ENCODE measurements at places on chromosomes 3 and 15.

DNA sequence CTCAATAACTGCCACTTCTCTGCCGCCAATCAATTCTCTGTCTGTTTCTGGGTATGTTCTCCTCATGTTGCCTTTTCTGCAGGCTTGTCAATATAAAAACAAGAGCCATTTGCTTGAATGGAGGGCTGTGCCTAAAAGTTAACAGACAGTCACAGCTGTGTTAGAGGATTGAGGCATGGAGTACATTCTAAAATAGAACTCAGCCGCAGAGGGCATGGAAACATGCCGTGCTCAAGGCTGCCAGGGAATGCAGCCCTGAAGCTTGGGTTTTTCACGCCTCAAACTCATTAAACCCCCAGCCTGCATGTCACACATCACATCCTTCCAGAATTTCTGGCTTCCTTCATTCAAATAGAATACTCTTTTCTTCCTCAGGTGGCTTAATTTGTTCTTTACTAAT, 166.6 kb downstream of the TPRG1 start:
- DNase-seq: no peak

- no peak for DNase-seq
Measured at GRCh38 chr3:149448331-149448831, 26.1 kb upstream of the TM4SF4 start.

GRCh38 chr15:55800216-55800615, 57.3 kb upstream of the PRTG start:
- no peak for DNase-seq

DNA sequence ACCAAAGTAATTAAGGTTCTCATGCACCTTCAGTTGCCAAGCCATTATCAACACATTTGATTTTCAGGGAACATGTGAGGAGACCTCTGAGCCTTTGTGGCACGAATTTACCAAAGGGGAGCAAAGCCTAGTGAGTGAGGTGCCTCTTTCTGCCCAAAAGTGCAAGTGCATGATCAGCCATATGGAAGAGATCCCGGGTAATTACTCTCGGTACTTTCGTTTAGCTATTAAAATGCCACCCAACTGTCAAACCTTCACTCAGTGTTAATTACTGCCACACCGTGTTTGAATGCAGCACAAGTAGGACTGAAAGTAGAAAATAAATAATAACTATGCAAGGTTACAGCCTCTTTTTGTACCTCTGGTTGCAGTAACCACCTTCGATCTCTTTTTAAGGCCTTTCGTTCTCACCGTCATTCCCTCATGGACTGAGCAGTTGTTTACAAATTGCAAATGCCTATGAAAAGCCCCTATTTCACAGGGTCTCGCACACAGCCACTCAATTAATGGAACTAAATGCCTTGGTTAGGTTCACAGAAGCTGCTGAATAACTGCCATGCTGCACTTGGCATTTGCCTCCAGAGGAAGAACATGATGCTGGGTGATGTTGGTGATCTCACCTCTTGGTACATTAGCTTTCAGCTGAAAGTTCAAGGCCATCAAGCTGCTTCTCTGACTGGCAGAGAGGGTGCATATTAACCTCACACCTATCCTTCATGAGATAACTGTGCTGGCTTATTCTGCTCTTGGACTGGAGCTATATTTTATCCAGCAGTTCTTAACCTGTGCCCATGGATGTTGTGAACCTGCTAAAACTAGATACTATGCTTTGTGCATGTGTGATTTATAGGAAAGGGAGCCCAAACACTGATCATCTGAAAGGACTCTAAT, 69.9 kb downstream of the TNIK start:
- DNase-seq: no peak

DNA sequence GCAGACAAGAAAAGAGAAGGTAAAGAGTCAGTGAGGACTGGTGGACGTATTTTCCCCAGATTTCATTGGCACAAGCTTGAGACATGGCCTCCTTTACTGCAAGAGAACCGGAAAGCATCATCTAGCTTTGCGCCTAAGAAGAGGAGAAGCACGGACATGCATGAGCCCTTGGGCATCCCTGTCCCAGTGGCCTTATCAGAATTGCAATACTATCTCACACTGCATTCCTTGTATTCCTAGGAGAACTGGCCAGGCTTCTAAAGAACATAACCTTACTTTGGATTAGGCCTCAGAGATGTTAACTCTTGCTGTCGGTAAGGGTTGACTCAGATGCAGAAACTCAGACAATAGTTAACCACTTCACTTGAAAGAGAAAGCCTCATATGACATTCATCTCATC, 229.5 kb upstream of the PRICKLE2 start:
- no peak for DNase-seq

DNA sequence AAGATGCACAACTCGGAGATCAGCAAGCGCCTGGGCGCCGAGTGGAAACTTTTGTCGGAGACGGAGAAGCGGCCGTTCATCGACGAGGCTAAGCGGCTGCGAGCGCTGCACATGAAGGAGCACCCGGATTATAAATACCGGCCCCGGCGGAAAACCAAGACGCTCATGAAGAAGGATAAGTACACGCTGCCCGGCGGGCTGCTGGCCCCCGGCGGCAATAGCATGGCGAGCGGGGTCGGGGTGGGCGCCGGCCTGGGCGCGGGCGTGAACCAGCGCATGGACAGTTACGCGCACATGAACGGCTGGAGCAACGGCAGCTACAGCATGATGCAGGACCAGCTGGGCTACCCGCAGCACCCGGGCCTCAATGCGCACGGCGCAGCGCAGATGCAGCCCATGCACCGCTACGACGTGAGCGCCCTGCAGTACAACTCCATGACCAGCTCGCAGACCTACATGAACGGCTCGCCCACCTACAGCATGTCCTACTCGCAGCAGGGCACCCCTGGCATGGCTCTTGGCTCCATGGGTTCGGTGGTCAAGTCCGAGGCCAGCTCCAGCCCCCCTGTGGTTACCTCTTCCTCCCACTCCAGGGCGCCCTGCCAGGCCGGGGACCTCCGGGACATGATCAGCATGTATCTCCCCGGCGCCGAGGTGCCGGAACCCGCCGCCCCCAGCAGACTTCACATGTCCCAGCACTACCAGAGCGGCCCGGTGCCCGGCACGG, 991 bp downstream of the SOX2 start:
- DNase-seq: no peak
